ENCODE measurements at places on chromosomes 5 and 9.

GRCh38 chr5:35182910-35183535, 47.3 kb downstream of the PRLR start:
- no peak for DNase-seq

DNA sequence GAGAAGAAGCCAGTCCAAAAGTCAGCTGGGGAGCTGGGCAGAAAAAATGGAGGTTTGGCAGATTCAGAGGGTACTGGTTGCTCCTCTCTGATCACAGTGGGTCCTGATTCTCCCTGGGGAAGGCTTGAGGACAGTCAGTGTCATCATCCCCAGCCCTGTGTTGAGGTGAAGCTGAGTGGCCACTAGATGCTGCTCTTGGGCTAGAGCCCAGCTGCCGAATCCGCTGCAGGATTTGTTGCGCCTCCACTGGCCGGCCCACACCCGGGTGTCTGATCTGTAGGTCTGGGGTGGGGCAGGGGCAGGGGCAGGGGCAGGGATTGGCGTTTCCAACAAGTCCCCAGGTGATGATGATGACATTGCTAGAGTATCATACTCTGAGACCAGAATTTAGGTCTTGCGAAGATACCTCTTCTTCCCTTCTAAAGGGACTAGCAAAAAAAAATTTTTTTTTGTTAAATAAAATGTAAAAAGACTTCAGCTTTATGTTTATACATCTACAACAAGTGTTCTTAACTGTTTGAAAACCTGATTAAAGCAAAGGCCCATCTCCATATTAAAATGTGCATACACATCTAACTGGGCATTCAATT, 106.8 kb downstream of the PDE6A start:
- no peak for DNase-seq

- DNase-seq = no peak
Measured at GRCh38 chr9:135307300-135307699, 172.3 kb upstream of the PPP1R26 start.

DNA sequence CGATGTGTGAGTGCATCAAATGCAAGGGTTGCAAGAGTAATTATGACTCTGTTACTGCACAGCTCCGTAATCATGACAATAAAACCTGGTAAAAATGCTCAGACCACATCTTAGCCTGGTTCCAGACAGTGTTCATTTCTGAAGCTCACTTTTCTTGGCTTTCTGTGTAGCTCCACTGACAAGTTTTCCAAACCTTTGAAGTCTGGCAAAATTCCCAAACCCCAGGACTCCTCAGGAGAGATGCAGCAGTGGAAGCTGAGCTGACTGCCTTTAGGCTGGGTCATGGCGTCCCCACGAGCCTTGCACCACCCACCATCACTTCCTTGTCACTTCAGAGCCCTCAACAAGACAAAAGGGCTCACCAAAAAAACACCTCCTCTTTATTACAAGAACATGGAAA, 131.6 kb upstream of the TAS2R1 start:
- no peak for DNase-seq

- DNase-seq = no peak
Measured at GRCh38 chr5:95075111-95075510, 209.8 kb downstream of the MCTP1 start.

DNA sequence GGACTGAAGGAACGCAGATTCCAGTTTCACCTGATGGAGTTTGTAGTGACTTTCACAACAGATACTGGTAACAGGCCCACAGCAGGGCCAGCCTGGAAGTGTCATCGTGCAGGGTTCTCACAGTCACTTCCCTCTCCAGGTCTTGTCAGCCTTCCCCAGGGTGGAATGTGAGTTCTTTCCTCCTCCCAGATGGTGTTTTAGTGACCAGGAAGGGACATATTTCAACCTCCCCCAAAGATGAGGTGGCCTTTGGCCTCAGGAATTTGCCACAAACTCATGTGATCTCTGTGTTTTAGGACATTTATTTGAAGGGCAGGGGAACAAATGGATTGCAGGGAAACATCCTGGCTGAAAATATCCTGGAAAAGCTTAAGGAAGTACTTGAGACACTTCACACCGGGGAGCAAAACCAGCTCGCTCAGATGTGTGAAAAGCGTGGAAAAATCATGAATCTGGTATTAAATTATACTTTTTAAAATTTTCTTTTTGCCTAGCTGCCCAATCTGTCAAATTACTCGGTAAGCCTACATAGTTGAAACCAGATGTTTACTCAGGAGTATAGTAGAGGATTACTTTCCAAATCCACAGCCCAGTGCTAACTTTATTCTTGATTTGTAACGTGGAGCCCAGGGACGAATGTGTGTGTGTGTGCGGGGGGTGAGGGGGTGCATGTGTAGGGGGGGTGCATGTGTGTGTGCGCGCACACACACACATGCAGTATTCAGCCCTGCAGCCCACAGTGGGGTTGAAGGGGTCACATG, 66.8 kb downstream of the PTPDC1 start:
- no peak for DNase-seq

DNA sequence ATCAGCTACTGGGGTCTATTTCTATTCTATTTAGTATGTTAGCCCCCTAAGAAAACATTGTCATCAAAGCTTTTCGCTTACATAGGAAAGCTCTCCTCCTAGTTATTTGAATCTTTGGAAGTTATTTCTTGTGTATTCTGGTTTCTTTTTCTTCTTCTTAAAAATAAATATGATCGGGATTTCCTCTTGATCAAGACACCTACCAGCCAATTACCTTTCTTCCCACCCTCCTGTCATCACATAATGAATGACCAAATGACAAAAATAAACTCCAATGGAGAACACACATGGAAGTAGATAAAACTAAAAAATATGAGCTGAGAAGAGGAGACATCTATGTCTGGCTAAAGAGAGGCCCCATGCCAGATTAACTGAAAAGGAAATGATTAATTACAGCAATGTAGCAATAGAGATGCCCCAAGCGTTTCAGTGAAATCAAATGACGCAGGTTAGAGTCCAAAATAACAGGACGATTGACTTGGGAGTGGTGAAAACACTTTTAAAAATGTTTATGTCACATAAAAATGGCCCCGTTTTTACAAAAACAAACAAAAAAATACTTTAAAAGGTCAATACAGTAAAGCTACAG, 59.5 kb upstream of the PCSK1 start:
- no peak for DNase-seq

DNA sequence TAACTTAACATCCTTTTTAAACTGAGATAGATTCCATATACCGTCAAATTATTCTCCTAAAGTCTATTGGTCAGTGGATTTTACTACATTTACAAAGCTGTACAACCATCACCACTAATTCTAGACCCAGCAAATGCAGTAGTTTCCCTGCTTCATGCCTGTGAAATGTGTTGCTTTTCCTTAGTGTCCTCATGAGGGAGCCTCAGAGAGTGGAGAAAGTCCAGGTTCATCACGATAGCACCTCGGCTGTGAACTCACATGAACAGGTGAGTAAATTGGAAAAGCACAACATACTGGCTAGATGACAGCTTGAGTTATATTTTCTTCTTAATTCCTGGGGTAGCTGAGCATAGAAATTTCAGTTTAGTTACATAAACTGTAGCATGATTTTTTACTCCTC, 653.7 kb downstream of the MTRR start:
- no peak for DNase-seq

DNA sequence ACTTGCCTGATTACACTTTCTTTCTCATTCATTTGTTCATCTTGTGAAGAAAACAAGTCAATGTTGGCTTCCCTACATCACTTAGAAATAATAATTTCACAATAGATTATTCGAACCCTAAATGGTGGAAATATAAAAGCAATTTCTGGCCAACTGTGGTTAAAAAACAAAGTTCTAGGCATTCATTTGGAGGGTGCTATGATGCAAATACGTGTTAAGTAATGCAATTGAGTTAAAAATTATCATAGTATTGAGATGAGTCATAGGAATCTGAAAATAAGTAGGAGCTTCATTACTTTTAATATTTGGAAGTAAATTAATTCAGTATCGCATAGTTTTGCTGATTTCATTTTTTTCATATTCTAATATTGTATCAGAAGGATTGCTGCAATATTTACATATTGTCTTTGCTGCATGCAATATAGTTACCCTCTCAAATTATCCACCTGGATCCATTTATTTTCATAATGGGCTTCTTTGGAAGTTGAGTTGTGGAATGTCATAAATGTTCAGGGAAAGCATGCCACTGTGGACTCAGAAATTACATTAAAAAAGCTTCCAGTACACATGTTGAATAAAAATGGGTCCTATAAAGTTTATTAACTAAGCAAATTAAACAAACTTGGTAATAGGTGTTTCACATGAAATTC, 647.7 kb upstream of the WWC1 start:
- DNase-seq = no peak

DNA sequence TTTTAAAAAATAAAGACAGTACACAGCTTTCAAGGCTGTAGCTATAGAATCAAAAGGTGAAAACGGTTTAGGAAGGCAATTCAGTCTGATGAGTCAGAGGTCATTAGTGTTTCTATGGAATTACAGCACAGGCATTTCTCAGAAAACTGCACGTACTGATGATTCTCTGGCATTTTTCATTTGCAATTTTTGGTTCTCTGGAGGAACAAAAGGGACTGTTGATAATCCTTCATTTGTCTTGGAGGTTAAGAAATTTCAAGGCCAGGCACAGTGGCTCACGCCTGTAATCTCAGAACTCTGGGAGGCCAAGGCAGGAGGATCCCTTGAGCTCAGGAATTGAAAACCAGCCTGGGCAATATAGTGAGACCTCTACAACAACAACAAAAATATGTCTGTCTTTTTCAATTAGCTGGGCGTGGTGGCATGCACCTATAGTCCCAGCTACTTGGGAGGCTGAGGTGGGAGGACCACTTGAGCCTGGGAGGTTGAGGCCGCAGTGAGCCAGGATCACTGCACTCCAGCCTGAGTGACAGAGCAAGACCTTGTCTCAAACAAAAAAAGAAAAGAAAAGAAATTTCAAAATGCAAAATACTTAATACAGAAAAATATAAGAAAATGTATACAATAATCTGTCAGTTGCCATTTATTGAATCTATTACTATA, 27.3 kb downstream of the NR6A1 start:
- no peak for DNase-seq

- no peak for DNase-seq
Measured at GRCh38 chr9:24502206-24502937, 43.3 kb downstream of the IZUMO3 start.

GRCh38 chr5:33146881-33147280, 293.9 kb upstream of the TARS1 start:
- no peak for DNase-seq

- DNase-seq = no peak
Measured at GRCh38 chr5:8560776-8561175, 691.8 kb downstream of the MTRR start.

DNA sequence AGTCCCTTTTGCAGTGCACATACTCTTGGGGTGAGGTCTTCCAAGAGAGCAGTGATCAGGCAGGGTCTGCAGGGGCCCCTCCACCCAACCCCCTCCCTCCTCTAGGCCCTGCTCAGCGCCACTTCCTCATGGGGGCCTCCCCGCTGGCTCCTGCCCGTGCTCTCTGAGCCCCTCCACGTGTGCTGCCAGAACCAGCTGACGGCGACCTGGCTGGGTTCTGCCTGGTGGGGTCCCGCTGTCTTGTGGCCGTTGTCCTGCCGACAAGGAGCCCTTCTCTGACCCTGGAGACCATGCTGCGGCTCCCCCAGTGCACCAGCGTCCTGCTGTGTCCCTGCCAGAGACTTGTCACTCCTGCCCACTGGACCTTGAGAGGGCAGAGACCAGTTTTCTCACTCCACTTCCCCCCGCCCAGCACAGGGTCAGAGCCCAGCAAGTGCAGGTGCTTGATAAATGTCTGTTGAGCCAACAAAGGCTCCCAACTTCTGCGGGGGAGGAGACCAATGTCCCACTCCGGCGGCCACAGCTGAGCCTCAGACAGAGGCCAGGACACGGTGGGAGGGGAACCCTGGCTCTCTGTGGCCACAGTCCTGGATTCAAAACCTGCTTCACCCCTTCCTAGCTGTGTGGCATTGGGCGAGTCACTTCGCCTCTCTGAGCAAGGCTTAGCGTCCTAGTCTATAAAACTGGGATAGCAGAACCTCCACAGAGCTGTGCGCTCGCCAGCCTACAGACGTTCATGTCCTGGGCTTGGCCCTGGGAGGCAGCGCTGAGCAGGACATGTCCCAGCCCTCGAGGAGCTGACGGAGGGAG, 24.8 kb downstream of the SARDH start:
- no peak for DNase-seq

GRCh38 chr5:36199620-36200019, 42.1 kb downstream of the NADK2 start:
- no peak for DNase-seq

- no peak for DNase-seq
Measured at GRCh38 chr5:40210694-40211093, 469.0 kb upstream of the PTGER4 start.

DNA sequence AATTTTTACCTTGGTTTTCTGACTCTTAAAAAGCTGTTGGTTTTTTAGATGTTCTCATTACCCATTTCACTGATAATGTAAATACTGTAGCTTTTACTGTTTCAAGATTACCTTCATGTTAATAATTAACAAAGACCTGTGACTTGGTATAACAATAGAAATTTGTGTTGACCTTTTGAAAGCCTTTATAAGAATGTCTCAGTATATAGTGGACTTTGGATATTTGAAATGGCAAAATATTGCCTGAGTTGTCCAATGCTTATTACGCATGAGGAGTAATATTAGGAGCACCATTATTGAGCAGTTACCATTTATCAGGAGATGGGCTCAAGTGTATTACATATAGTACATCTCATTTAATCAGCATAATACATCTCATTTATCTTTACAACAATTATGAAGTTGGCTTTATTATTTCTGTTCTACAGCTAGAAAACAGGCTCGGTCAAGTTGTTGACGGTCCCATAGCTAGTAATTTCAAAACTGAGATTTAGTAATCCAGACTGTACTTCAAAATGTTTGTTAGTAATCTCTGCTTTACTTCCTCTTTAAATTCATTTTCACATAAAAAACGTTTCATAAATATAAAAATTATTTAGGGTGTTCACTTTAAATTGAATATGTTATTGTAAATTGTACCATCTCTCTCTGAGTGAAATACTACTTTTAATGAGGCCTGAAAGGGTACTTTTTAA, 50.7 kb upstream of the FKTN start:
- no peak for DNase-seq

GRCh38 chr5:66661149-66661548, 65.0 kb downstream of the MAST4 start:
- DNase-seq = no peak

GRCh38 chr5:34993951-34994350, 53.8 kb downstream of the AGXT2 start:
- DNase-seq = no peak

GRCh38 chr9:124019771-124020519, 8.4 kb downstream of the LHX2 start:
- DNase-seq = no peak

DNA sequence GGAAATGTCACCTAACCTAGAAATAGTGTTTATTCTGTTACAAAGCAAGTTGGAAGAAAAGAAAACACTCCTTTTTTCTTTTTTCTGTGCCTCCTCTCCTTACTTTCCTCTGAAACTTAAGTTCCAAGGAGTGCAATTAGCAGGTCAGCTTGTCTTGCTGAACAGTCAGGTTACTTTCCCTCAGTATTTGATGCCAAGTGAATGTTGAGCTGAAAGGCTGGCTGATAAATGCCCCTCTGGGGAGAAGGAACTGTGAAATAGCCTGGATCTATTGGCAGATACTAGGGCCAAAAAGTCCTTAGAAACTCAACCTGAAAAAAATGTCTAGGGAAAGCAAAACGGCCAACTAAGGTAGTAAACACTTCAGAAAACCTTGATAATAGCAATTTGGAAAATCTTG, 43.6 kb downstream of the GRIA1 start:
- no peak for DNase-seq

- no peak for DNase-seq
Measured at GRCh38 chr5:116553366-116553765, 21.3 kb downstream of the SEMA6A start.

GRCh38 chr9:2676466-2676865, 40.8 kb upstream of the KCNV2 start:
- DNase-seq = no peak
